ENCODE measurements at places on chromosomes 2 and 18.

- DNase-seq: no peak
These were observed 54.4 kb downstream of the SLC4A3 start for GRCh38 chr2:219681694-219682300.

GRCh38 chr2:171957061-171957460 is 34.8 kb downstream of the HAT1 start:
- DNase-seq: no peak

- no peak for DNase-seq
These were observed 31.7 kb upstream of the TTC32 start for GRCh38 chr2:19933351-19933981.

DNA sequence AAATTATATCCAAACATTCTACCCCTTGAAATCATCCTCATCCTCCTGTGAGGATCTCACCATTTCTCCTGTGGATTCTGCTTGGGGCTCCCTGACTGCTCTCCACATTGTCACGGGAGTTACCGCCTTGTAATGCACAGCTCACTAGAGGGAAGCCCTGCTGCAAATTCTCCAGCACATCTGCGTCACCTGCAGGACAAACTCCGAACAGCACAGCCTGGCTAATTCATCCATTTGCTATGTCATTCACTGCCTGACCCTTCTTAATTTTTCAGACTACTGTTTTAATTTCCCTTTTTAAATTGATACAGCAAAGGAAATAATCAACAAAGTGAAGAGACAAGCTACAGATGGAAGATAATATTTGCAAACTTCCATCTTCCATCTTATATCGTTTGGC is 627.4 kb downstream of the FBXO15 start:
- DNase-seq: no peak

- no peak for DNase-seq
These were observed 87.1 kb downstream of the GFPT1 start for GRCh38 chr2:69299772-69300516.

DNA sequence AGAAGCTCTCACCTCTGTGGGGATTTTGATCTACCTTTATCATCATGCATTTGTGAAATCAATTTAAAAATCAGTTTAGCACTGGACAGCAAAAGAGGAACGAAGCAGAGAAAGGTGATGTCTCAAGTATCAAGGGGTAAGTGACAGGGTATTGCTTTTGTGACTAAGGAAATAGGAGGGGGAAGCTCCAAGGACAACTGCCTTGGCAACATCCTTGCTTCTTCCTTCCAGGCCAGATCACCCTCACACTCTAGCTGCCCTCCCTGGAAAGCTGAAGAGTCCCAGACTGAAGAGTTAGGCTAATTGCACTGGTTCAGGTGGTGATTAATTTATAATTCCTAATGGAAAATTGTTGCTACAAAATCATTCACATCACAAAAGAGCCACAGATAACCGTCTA is 859.1 kb upstream of the ACVR2A start:
- no peak for DNase-seq

DNA sequence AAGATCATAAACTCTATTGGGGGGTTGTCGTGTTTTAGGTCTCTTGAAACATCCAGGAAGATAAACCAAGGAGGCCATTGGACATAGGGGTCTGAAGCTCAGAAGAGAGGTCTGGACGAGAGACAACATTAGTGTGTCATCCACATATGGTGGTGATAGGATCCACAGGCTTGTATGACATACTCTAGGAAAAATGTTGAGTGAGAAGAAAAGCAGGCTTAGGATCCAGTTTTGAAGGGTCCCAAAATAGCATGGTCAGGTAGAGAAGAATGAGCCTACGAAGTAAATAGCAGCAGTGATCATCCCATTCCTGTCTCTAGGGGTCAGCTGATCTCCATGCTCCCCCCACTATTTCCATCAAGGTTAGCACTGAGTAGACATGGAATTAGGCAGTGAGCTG is 166.8 kb downstream of the ANKRD30B start:
- no peak for DNase-seq

- no peak for DNase-seq
These were observed 96.2 kb upstream of the B3GNT7 start for GRCh38 chr2:231299267-231299666.

GRCh38 chr2:154437104-154437503 is 261.4 kb upstream of the KCNJ3 start:
- no peak for DNase-seq

DNA sequence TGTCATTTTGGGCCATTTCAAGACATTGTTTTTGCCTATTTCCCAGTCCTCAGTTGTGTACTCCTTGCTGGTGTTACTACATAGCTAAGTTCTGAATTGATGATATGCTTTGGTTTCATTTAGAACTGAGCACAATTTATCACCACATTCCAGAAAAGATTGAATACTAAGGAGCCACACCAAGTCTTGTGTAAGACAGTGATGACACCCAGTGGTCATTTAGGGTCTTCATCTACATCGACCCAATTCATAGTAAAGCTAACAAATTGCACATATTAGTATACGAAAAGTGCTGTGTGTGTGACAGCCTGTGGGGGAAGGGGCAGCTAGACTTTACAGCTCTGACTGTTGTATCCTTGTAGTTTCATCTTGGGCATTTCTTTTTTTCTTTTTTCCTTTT is 10.9 kb upstream of the DLX2 start:
- no peak for DNase-seq

- DNase-seq: no peak
These were observed 634.5 kb downstream of the ZEB2 start for GRCh38 chr2:143885461-143885860.

DNA sequence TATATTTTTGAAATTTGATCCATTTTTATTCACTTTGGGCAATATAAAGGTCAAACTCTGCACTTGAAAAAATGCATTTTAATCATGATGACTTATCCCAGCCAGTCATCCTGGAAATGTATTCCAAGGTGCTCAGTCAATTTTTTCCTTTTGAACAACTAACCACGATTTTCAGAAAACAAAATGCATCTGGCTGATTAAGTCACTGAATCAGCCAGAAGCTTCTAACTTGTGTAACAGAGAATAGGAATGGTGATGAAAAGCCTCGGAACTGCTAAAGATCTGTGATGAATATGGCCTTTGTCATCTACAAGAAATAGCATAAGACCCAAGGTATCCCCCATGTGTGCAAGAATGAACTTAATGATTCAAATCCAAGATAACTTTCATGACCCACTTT is 572.7 kb downstream of the EPHA4 start:
- no peak for DNase-seq

- no peak for DNase-seq
These were observed 136.0 kb downstream of the EML6 start for GRCh38 chr2:54859416-54859815.

GRCh38 chr2:33652830-33653229 is 53.7 kb upstream of the FAM98A start:
- DNase-seq: no peak

DNA sequence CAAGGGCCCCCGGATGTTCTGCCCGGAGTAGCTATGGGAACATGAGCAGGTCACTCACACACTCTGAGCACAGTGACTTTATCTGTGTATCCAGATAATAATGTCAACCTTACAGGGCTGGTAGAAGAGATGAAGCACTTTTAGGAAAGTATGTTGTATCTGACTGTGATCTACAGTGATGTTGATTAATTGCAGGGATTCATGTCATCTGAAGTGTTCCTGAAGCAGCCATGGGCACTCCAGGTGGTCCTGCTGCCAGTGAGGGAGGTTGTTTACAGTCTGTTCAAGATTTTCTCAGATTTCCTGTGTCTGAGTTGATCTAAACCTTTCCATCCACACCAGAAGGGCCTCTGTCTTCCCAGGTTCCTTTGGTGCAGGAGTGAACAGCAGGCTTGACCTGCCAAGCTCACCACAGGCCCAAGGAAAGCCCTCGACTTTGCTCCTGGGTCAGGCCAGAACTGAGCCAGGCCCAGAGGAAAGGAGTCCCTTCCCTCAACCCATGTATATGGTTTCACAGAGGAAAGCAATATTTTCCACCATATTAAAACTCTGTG is 28.0 kb downstream of the KIAA2012 start:
- no peak for DNase-seq

DNA sequence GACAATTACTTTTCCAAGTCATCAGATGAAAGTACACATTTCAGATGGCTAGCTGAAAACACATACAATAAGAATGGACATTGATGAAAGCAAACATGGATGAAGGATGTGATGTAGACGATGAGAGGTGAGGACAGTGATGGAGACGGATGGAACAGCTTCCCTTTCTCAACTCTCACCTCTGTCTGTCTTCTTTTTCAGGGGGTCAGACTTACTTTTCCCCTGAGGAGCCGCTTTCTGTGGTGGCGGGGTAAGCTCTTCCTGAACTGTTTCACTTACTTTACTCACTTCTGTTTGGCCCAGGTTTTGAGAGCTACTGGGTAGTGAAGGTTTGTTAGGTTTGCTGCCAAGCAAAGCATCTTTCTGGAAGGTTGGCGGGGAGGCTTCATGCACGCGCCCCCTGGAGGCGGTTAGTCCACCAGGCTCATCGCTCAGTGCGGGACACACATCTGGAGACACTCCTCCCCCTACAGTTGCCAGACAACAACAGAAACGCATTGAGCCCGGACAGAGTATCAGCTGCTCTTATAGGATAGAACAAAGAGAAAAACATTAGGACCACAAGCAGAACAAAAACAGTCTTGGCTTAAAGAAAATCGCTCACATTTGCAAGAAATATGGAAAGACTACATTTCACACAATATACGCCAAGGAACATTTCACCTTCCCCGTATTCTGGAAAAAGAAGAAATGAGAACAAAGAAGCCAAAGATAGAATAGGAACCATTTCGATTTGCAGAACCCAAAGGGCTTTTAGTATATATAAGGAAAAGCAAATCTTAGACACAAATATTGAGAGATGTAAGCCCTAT is 90.5 kb downstream of the MYOM1 start:
- peak; percentile 63 for DNase-seq

DNA sequence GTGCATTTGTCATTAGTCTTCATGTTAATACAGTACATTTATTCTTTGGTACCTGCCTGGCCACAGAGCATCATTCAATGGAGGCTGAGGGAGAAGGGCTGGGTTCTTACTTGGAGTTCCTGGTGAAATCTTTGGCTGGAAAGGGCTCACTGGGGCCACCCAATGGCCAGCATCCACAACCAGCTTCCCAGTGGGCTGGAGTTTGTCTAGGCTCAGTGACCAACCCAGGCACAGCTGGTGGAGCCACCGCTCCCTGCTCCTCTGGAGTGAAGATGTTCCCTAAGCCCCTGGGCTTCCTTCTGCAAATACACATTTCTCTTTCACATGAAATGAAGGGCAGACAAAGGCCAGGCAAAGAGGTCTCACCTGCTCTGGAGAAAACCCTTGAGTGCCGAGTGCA is 34.4 kb downstream of the EHD3 start:
- no peak for DNase-seq

- DNase-seq: no peak
These were observed 41.6 kb upstream of the AMMECR1L start for GRCh38 chr2:127927384-127927783.

DNA sequence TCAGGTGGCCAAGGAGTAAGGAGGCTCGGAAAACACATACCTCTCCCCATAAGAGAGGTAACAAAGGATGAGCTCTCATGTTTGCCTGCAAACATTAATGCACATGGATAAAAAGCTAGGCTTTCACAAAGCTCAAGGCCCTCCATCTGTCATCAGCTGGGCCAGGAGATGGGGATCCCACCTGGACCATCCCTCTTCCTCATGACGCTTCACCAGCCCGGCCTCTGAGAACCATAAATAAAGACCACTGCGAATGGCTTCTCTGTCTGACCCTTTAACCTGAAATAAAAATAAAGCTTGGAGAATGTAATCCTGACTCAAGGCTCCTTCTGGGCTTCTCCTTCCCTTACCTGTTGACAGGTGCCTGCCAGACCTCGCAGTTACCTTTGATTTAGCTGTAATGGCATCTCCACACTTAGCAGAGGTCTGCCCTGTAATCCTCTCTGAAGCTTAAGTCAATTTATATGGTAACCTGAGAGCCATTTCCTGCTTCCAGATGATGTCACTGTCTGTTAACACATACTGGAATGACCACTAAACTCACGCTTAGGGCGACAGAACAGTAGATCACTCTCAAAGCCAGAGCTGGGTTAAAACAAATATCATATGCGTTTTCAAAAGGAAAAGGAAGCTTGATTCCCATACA is 29.3 kb upstream of the FOXI3 start:
- no peak for DNase-seq

DNA sequence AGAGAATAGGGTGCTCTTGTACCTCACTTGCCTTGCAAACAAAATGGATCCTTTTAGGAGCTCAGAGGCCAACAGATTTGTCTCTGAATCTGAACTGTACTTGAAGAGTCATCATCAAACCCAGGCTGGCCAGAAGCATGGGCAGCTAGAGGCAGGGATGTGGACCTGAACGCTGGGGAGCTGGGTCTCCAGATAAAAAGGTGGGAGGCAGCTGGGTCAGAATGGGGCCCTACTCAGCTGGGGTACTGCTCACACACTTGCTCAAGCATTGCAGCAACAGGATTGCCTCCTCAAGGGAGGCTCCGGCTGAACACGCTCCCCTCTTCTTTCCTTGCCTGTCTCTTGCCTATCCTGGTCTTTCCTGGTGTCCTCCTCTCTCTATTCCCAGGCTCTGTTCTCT is 57.3 kb upstream of the SIX3 start:
- no peak for DNase-seq

GRCh38 chr18:8765783-8766463 is 60.6 kb downstream of the MTCL1 start:
- no peak for DNase-seq

DNA sequence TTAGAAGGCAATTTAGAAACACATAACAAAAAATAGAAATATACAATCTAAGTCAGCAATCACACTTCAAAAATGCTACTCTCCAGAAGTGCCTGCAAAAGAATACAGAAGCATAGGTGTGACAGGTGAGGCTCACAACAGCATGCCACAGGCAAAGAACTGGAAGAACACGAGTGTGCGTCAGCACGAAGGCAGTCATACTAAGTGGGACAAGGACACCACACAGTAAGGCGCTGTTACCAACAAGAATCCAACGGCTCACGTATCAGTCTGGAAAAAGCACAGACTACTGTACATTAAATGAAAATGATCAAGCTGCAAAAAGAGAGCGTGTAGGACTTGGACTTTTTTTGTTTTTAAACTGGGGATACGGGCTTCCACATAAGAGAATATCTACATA is 18.7 kb downstream of the HDLBP start:
- DNase-seq: no peak

- DNase-seq: no peak
These were observed 133.7 kb downstream of the ALPK2 start for GRCh38 chr18:58495207-58495606.

GRCh38 chr2:10533811-10534321 is 85.7 kb upstream of the ODC1 start:
- no peak for DNase-seq

- no peak for DNase-seq
These were observed 795.6 kb downstream of the CPS1 start for GRCh38 chr2:211351987-211352386.
